Nasal cavity respiratory epithelium epithelial cell of viscerocranial mucosa (primary cell): ENCODE measurements at places on chromosomes 7 and 10. TPM values are rescaled to one million over a fixed set of nuclear protein-coding genes. Genes with fewer than 3 reads are reported as not detected.

The CRPPA gene
- 0.34 and 1.00 TPM in 2 replicates for total RNA-seq

The OR2A12 gene
- not detected in 2 replicates for total RNA-seq

The TLX1 gene
- total RNA-seq = not detected in 2 replicates

The CLRN3 gene
- total RNA-seq = not detected in 2 replicates

The CACNB2 gene
- 0.34 TPM in 1 of 2 replicates, not detected in the other for total RNA-seq

The ASAH2 gene
- total RNA-seq = 0.68 and 6.6 TPM in 2 replicates

The GPR15LG gene
- total RNA-seq = under 0.01 and 1.2 TPM in 2 replicates

The PRSS37 gene
- not detected in 2 replicates for total RNA-seq

The CHCHD2 gene
- total RNA-seq = 187 and 416 TPM in 2 replicates

The HOXA1 gene
- 0.07 and 0.68 TPM in 2 replicates for total RNA-seq

The RBP3 gene
- total RNA-seq = not detected in 2 replicates

The NODAL gene
- total RNA-seq = 0.07 TPM in 1 of 2 replicates, not detected in the other

The C10orf143 gene
- total RNA-seq = 0.34 and 0.78 TPM in 2 replicates

The ADAM22 gene
- total RNA-seq = under 0.01 and 0.07 TPM in 2 replicates

The PMPCB gene
- total RNA-seq = 34.9 and 42.9 TPM in 2 replicates

The R3HCC1L gene
- total RNA-seq = 13.3 and 20.1 TPM in 2 replicates

The TMEM229A gene
- total RNA-seq = not detected in 2 replicates

The SFTPA2 gene
- total RNA-seq = not detected in 2 replicates

The SLC13A1 gene
- not detected in 2 replicates for total RNA-seq

The HOGA1 gene
- total RNA-seq = 0.21 and 0.34 TPM in 2 replicates

The CPA2 gene
- total RNA-seq = not detected in 2 replicates

The GIMAP8 gene
- total RNA-seq = not detected in 2 replicates

The CYP2C18 gene
- 0.34 and 4.1 TPM in 2 replicates for total RNA-seq

The LRRTM3 gene
- not detected in 2 replicates for total RNA-seq

The ARHGAP22 gene
- total RNA-seq = 4.4 and 9.5 TPM in 2 replicates

The HGF gene
- not detected in 2 replicates for total RNA-seq

The AGMO gene
- total RNA-seq = 0.50 TPM in 1 of 2 replicates, not detected in the other

The FAM25A gene
- 342 TPM in 1 of 2 replicates, not detected in the other for total RNA-seq

The SH2D4B gene
- total RNA-seq = under 0.01 and 0.07 TPM in 2 replicates

The UNCX gene
- total RNA-seq = not detected in 2 replicates

The LRRC61 gene
- 10.8 and 11.6 TPM in 2 replicates for total RNA-seq

The PAX4 gene
- not detected in 2 replicates for total RNA-seq

The FBXO24 gene
- 0.21 and 0.34 TPM in 2 replicates for total RNA-seq

The CYP2C19 gene
- total RNA-seq = 0.50 TPM in 1 of 2 replicates, not detected in the other

The FAM237B gene
- not detected in 2 replicates for total RNA-seq

The CLCN1 gene
- 0.64 TPM in 1 of 2 replicates, not detected in the other for total RNA-seq

The AP4M1 gene
- 12.6 and 16.8 TPM in 2 replicates for total RNA-seq

The IFT22 gene
- 6.8 and 16.3 TPM in 2 replicates for total RNA-seq

The SPDYE16 gene
- total RNA-seq = not detected in 2 replicates

The EBLN1 gene
- not detected in 2 replicates for total RNA-seq

The PIK3CG gene
- under 0.01 TPM in 1 of 2 replicates, not detected in the other for total RNA-seq

The RINT1 gene
- 18.1 and 20.8 TPM in 2 replicates for total RNA-seq

The NEBL gene
- total RNA-seq = 8.5 and 38.3 TPM in 2 replicates

The IL2RA gene
- total RNA-seq = not detected in 2 replicates

The KLHDC10 gene
- total RNA-seq = 32.8 and 42.0 TPM in 2 replicates

The TRIM50 gene
- total RNA-seq = under 0.01 TPM in 1 of 2 replicates, not detected in the other

The FAM25G gene
- total RNA-seq = 10.9 TPM in 1 of 2 replicates, not detected in the other

The GNG11 gene
- under 0.01 and 0.07 TPM in 2 replicates for total RNA-seq
